Activated naive CD8-positive, alpha-beta T cell treated with anti-CD3 and anti-CD28 coated beads, Interleukin-2, amount 10 ng/mL, durations not matched to agents 7 days and 5 days (primary cell): ENCODE measurements at places on chromosomes 1 and 21. TPM values are rescaled to one million over a fixed set of nuclear protein-coding genes. Genes with fewer than 3 reads are reported as not detected.

DNA sequence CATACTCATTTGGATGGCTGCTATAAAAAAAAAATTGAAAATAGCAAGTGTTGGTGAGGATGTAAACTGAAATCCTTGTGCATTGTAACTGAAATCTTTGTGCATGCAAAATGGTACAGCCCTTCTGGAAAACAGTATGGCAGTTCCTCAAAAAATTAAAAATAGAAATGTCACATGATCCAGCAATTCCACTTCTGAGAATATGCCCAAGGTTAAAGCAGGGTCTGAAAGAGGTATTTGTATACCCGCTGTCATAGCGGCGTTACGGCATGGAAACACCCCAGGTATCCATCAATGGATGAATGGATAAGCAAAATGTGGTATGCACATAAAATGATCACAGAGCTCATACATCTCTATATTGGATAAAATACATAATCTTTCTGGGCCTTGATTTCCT is 116.7 kb downstream of the RUSC1 start:
- DNase-seq, result no peak

DNA sequence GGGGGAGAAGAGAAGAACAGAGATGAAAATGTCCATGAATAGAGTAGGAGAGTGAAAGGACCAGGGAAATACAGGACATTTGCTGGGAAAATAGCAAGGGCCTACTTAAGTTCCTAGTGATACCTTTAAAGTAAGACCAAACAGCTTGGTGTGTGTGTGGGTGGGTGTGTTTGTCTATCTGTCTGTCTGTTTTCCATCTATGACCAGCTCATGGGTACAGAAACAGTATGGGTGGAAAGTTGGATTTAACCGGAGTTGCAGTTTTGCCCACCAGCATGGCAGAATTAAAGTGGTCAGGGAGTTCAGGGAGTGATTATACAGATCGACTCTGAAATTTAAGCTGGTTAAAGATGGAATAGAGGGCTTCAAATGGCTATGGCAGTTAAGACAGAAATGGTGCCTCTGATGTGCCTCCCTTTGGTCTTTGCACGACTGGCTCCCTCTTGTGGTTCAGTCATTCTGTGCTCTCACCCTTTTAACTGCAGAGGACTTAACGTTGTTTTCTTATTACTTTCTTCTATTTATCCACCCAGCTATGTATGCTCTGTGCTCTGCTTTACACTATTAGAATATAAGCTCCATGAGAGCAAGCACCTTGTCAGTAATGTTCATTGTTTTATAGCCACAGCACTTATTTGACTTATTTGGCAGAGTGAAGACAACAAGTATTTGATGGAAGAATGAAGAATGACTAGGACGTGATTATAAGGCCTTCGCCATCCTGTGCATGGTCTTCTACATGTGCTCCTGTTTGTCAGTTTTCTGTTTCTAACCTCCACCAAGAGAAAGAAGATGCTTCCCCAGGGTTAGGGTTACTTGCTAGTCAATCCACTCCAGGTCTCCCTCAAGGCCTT is 72.7 kb upstream of the AK4 start:
- no peak for DNase-seq

NTMT2 gene
- not detected for total RNA-seq

- no peak for DNase-seq
Observed at GRCh38 chr1:242043165-242043564, 44.3 kb upstream of the MAP1LC3C start.

GRCh38 chr1:30412241-30413110 is 310.9 kb downstream of the MATN1 start:
- DNase-seq, result peak; percentile 10

- no peak for DNase-seq
Observed at GRCh38 chr1:184588701-184589100, 166.0 kb downstream of the EDEM3 start.

DNA sequence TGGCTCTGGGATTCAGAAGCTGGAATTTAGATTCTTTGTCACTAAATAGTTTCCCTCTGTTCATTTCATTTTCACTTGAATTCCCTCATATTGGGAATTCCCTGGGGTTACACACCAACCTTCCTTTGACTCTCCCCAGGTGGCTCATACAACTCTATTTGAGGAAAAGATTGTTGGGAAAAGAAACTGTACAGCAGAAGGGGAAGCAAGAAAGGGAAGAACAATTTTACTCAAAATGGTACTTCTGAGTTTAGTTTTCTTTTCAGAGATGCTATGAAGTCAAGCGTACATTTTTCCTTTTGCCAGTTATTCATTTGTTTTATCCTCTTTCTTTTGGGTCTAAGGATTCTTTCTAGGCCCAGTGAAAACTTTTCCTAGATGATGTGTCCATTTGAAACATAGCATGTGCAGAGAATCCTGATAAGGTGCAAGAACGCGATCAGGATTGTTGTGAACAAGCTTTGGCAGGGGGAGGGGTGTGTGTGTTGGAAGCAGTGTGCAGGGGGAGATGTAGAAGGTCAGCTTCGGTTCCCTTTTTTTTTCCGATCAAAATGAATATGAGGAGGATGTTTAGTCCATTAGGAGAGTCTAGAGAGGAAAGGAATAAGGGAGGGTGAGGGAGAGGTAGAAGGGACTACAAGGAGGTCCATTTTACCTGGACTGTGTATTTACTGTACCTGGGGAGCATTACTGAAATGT is 26.8 kb upstream of the CD1D start:
- no peak for DNase-seq

GRCh38 chr1:55362558-55362957 is 147.4 kb upstream of the USP24 start:
- no peak for DNase-seq

- no peak for DNase-seq
Observed at GRCh38 chr1:207321790-207322645, 540 bp downstream of the CD55 start.

ANXA9 gene
- total RNA-seq, result not detected

DNA sequence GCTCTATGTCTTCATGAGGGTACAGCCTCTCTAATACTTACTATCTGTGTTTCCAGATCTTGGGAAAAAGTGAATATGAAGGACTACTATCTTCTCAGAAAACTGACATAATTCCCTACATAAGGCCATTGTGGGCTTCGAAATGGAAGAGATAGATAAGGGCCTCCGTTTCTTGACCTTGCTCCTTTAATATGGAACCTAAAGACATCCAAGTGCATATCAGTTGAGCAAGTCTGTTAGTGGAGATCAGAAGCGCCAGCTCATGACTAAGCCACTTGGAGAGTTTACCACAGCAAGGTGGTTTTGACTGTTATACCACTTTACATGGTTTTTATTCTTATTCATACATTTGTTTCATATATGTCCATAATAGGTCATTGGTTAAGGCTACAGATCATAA is 35.3 kb upstream of the FCER1A start:
- DNase-seq, result no peak

RIMS3 gene
- total RNA-seq, result 6.9 TPM

DNA sequence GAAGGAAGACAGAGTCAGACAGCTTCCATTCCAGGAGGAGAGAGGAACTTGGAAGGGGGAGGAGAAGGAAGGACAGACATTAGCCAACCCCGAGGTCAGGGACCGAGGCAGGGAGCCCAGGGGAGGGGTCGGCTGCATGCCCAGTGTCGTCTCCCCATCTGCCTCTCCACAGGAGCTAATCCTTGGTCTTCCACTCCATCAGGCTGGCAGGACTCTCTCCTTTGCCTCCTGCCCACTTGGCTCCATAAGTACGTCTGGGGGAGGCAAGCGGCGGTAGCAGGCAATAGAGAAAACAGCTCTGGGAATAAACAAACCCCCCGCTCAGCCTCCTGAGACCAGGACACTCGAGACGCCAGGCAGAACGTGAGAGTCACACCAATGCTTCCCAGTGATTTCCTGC is 71.3 kb downstream of the GRIK3 start:
- no peak for DNase-seq

DNA sequence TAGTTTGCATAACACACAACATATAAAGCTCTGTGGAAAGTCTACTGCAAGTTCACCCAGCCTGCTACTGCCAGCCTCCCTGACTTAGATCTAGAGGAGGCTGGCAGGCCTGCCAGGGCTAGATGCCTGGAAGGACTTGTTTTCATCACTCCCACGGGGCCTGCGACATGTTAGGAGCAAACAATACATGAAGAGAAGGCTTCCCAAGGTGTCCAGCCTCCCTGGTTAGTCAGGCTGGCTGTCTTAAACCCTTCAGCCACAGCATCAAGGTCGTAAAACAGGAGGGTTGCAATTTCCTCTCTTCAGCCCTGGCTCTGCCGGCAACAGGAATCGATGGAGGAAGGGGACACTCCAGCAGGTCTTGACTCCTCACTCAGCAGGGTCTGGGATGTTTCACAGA is 104.5 kb downstream of the NGF start:
- DNase-seq, result no peak

BRINP3 gene
- not detected for total RNA-seq

GRCh38 chr1:235783148-235783776 is 83.4 kb downstream of the LYST start:
- DNase-seq, result no peak

C1orf21 gene
- total RNA-seq, result 9.4 TPM

SAMD11 gene
- not detected for total RNA-seq

DNA sequence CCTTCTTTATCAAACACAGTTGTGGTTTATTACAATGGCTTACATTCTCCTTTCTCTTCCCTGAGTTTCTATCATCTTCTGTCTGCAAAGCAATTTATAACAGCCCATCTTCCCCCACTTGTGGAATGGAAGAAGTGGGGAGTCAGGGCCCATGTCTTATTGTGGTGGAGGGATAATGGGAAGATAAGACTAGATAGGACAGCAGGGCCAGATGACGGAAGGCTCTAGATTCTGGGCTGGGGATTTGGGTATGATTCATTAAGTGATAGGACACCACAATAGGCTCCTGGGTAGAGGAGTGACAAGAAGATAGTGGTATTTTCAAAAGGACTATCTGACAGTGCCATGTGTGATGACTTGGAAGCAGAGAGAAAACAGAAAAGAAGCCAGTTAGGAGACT is 450.6 kb downstream of the TTLL7 start:
- DNase-seq, result no peak

- no peak for DNase-seq
Observed at GRCh38 chr21:41348434-41348833, 13.4 kb upstream of the MX2 start.

- no peak for DNase-seq
Observed at GRCh38 chr1:226107471-226108460, 45.2 kb downstream of the H3-3A start.

DNA sequence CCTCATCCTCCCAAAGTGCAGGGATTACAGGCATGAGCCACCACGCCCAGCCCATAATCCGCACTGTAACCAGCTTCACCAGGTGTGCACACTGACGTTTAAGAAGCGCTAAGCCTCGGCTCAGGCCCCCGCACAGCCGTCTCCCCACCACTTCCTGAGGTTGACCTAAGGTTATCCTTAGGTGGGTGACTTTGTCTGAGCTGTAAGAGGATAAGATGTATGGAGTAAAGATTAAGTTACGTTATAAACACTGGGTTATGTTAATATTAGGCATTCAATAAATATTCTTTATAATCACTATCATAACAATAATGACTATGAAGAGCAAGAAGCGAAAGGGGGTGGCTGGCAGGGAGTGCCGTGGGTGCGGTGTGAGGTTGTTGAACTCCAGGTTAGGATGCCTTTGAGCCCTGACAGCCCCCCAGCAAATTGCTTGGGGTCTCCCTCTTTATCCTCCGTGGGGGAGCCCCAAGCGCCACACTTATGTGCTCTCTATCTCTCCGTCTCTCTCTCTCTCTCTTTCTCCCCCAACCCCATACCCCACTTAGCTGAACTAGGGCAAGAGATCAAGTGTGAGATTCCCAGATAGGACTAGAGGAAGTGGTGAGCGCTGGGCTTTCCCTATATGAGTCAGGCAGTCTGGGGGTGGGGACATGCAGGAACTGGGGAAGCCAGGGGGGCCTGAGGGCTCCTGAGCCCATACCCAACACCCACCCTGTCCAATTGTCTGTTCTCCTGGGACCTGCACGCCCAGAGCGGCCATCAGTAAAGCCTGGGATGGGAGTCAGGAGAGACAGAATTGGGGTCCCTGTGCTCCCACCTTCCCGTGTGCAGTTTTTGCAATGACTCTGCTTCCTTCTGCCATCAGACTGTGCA is 7.6 kb downstream of the EFHD2 start:
- DNase-seq, result peak; percentile 51

C1orf167 gene
- total RNA-seq, result not detected

GRCh38 chr1:199064971-199065370 is 426.1 kb downstream of the PTPRC start:
- DNase-seq, result no peak

DNA sequence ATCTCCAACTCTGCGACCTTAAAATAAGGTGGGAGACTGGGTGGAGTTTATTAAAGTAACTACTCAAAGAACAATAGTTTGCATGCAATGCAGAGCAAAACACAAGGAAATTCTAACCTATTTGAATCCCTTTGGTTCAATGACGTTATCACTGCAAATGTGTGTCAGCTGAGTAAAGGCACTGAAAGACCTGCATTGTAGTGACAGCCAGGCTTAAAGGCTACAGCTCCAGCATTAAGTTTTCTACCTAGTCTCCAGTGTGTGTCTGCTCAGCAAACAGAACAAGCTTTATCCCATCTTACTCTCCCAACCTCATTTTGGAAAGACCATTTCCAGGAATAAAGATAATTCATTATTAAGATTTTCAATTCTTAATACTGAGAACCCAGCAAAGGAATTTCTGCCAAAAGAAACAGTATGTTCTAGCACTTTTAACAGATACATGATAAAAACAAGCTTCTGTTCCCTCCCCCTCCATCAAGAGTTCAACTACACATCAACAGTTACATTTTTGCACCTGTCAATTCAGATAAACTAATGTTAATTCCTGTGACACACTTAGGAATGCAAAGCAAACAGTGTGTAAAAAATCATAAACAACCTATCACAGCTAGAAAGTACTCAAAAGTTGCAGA is 14.2 kb downstream of the PTP4A2 start:
- no peak for DNase-seq

GRCh38 chr21:38048167-38048566 is 131.9 kb upstream of the KCNJ6 start:
- no peak for DNase-seq

HES5 gene
- total RNA-seq, result not detected

OR2T11 gene
- not detected for total RNA-seq

DNA sequence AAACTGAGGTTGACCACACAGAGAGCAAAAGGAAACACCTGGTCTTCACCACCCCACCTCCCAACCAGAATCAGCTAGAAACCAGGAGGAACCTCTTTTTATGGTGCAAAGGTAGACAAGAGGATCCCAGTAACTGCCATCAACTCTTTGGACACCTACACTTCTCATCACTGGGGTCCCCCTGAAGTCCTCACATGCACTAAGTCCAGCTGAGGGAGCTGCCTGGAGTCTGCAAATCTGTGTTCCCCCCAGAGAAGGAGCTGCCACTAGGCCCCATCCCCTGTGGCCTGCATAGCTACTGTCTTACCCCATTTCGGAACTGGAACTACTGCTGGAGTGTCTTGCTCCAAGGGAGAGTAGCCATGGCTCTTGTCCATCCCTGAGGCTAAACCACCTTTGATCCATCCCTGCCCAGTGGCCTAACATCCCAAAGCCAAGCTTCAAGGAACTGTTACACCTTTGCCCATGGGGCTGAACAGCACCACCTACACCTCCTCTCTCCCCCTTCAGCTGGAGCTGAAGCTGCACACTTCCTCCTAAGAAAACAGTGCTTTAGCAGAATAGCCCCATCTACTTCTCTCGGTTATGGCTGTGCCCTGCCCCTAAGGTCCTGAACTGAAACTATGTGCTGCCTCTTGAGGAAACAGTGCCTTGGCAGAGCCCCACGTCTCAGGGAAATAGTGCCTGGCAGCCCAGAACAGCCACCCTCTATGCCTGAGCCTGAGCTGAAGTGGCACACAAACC is 85.4 kb upstream of the CD53 start:
- DNase-seq, result peak; percentile 74
